Fibroblast of the aortic adventitia (primary cell): ENCODE measurements at places on chromosomes 7 and 10.

DNA sequence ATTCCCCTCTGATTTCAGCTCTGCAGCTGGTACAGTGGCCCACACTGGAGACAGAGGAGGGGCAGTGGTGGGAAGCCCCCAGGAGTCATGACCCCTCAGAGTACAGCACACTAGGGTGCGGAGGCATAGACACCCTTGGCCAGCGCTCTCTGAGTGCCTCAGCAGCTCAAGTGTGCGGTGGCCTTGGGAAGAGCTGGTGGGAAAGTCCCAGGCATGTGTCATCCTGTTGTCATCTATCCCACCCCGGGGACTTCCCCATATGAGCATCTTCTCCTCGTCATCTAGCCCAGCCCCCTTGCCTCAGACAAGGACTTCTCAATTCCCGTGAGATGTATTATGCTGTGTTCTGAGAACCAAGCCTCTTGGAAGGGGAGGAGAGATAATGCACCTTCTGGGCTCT lies 15.6 kb upstream of the PPIF start:
- DNase-seq, result peak; percentile 32

DNA sequence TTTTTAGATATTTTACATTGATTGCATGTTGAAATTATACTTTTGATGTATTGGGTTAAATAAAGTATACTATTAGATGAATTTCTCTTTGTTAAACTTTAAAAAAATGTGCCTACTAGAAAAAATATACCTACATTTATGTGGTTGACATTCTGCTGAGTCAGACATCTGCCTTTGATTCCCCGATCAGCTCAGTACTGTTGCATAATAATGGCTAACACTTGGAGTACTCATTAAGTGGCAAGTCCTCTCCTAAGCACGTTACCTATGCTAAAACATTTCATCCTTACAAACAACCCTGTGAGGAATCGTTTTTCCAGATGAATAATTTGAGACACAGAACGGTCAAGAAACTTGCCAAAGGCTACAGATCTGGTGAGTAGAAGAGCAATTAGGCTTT lies 14.0 kb upstream of the SEM1 start:
- DNase-seq, result peak; percentile 4

GRCh38 chr7:2675256-2675764 lies 12.7 kb upstream of the AMZ1 start:
- DNase-seq, result no peak

GRCh38 chr10:123478116-123478515 lies 188.0 kb upstream of the GPR26 start:
- DNase-seq, result no peak
